ENCODE measurements at places on chromosomes 11 and 22. TPM values are rescaled to one million over a fixed set of nuclear protein-coding genes. Genes with fewer than 3 reads are reported as not detected.
A peak's percentile ranks its signal among the peaks of the same experiment; 100 is the strongest.

GRCh38 chr11:69173331-69173730 lies 17.6 kb downstream of the SMIM38 start:
- DNase-seq: no peak

- DNase-seq: no peak
These were observed 38.8 kb upstream of the SYT7 start for GRCh38 chr11:61619471-61620226.

- DNase-seq: no peak
These were observed 27.2 kb downstream of the CSF2RB start for GRCh38 chr22:36940676-36941075.

DNA sequence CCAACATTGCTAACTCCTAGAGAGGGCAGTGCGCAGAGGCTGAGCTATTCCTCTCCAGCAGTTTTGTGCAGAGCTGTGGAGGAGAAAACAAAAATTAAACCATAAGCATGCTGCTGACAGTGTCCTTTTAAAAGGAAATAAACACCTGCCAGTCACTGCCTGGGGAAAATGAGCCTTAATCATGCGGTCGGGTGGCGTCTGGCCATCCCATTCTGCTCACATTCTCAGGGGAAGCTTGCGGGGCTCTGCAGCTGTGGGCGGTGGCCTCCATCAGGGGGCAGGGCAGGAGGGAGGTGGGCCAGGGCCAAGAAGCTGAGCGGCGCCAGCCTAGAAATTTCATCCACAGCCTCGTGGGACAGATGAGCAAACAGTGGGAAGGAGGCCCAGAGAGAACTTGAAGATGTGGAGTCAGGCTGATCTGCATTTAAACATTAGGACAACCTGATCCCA lies 71.0 kb upstream of the TP53I11 start:
- no peak for DNase-seq

- DNase-seq: no peak
These were observed 765 bp downstream of the RCOR2 start for GRCh38 chr11:63915961-63916836.

GRCh38 chr22:50606946-50607658 lies 6.5 kb downstream of the MAPK8IP2 start:
- DNase-seq: no peak

GRCh38 chr11:120324932-120325810 lies at the start of gene TLCD5:
Gene TLCD5 (plus strand): TSS chr11:120325299. CDS start chr11:120327442, 2,143 bp downstream.
- DNase-seq: peak; percentile 92

GRCh38 chr11:38254913-38255312 lies 1656.9 kb upstream of the RAG2 start:
- DNase-seq: no peak

DNA sequence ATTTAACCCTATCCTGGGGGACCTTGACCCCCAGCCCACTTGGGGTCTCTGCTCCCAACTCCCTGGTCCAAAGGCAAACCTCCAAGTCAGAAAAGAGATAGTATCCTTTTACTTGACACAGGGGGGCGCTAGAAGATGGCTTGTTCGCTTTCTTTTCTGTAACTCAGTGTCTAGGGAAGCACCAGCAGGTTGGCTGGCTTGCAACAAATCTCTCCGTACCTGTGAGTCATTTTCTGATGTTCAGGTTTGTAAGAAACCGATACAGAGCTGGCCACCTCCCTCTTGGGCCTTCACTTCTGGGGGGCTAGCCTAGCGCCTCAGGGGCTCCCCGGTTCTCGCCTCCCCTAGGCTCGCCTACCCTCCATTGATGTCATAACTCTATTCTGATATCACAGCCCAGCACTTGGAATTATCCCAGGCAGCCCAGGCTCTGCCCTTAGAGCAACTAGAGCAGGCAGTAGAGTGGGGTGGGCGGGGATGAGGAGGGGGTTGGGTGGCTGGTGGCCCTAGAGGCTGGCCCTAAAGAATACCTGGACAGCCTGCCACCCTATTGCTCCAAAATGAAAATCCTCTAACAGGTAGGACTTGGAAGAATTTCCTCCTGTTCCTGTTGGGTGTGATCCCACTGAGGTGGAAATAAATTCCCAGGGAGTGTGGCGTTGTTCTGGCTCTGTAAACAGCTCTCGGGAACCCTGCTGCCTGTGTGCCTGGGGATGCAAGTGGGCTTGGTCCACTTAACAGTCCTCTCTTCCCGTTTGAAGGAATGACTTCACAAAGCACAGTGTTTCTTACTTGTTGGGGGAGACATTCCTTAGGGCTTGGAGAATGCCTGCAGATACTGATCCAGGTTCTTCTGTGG lies 69.4 kb downstream of the OSBP2 start:
- no peak for DNase-seq

GRCh38 chr11:78160557-78160956 lies 21.1 kb upstream of the ALG8 start:
- no peak for DNase-seq

- no peak for DNase-seq
These were observed 369 bp downstream of the DHCR7 start for GRCh38 chr11:71447791-71448256.

DNA sequence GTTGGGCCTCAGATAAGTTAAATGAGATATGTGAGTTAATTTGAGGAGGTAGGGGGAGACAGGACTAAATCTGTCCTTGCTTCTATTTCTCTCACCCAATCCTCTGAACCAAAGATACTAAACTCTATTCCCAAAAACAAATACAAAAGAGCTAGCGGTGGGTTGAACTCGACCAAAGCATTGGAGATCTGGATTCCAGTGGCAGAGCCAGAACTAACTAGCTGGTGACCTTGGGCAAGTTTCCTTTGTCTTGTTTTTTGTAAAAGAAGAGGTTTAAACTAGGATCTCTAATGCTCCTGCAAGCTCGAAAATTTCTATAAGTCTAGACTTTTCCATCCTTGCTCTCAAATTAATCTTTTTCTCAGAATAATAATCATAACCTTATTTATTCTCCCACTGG lies 1.5 kb downstream of the ME3 start:
- DNase-seq: no peak

GRCh38 chr22:37636186-37636948 lies 3.1 kb upstream of the SH3BP1 start:
- no peak for DNase-seq

FOLR3 gene
- total RNA-seq: not detected

C1QTNF4 gene
- 0.37 TPM for total RNA-seq

TMEM25 gene
- 36.2 TPM for total RNA-seq

CHID1 gene
- total RNA-seq: 112 TPM

MGAT3 gene
- total RNA-seq: 9.4 TPM

YPEL1 gene
- total RNA-seq: 15.1 TPM

All from osteocyte (in vitro differentiated cells).